ENCODE measurements at places on chromosomes 4 and X. TPM values are rescaled to one million over a fixed set of nuclear protein-coding genes. Genes with fewer than 3 reads are reported as not detected.
A peak's percentile ranks its signal among the peaks of the same experiment; 100 is the strongest.

DNA sequence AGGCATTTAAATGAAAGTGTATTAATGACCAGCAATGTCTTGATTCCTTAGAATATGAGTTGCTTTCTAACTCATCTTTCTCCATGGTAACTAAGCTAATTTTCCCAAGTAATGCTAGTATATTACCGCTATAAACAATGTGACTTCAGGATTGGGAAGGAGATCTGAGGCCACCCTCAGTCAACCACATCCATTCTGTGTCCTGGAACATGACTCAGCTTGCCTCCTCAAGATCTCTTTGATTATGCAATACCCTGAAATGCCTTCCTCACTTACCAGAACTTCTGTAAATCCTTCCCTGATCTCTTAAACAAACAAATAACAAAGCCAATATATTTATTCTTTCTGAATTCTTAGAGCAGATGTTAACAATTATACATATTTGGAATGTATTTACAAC lies 1495.5 kb downstream of the PCDH18 start:
- no peak overlapping the region for H3K4me3 ChIP-seq
- no peaks in the 10 kb centered on the region for H3K36me3 ChIP-seq
- H3K27me3 ChIP-seq: no peaks in the 10 kb centered on the region
- no peak for DNase-seq
- H3K27ac ChIP-seq: no peak overlapping the region
- no peaks in the 10 kb centered on the region for H3K4me1 ChIP-seq

- H3K27ac ChIP-seq: no peak overlapping the region
- DNase-seq: no peak
- no peaks in the 10 kb centered on the region for H3K4me1 ChIP-seq
- H3K36me3 ChIP-seq: no peaks in the 10 kb centered on the region
Measured at GRCh38 chr4:183250831-183251230, 69.2 kb downstream of the CLDN22 start.

The CXorf49 gene
- total RNA-seq: not detected

GRCh38 chrX:119991005-119991787 lies 47.6 kb upstream of the NKAP start:
- peaks cover 9% of the 10 kb centered on the region for H3K4me1 ChIP-seq
- H3K27me3 ChIP-seq: peaks cover 59% of the 10 kb centered on the region
- H3K4me3 ChIP-seq: peak overlapping the region; percentile 63
- DNase-seq: peak; percentile 23

DNA sequence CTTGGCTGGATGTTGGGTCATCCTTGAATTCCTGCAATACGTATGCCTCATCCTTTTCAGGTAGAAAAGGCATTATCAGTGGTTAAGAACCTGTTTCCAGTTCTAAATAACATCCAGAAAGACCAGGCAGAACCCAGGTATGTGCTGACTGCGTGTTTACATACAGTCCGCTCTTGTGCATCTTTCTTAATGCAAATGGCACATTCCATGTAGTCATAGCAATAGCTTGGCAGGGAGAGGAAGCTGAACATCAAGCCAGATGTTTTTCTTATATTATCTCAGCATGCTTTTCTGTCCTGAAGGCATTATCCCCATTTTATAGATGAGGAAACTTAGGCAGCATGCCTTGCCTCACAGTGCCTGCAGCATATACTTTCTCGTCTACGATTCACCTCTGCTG lies 2.1 kb downstream of the DCLK2 start:
- no peak overlapping the region for H3K4me3 ChIP-seq
- no peak overlapping the region for H3K27ac ChIP-seq
- H3K4me1 ChIP-seq: peaks cover 8% of the 10 kb centered on the region
- no peaks in the 10 kb centered on the region for H3K36me3 ChIP-seq
- no peak for DNase-seq

- peaks cover 7% of the 10 kb centered on the region for H3K27me3 ChIP-seq
- no peak for DNase-seq
- no peaks in the 10 kb centered on the region for H3K4me1 ChIP-seq
Measured at GRCh38 chr4:140904904-140905303, 148.7 kb upstream of the TBC1D9 start.

DNA sequence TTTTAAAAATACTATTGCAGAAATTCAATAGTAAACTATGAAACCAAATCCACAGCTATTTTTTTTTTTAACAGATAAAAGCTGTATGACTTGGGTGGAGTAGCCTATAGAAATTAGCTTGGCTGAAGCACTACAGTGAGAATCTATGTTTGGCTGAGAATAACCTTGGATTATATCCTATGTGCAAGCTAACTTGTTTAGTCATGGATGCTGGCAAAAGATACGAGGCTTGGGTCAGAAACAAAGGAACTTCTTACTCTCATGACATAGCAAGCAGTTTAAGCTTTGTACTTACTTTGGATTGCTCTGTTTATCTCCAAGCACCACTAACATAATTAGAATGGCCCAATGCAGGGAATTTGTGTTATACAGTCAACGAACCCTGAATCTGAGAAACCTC lies 119.2 kb upstream of the GRID2 start:
- no peaks in the 10 kb centered on the region for H3K36me3 ChIP-seq
- no peak overlapping the region for H3K4me3 ChIP-seq
- no peak for DNase-seq
- no peaks in the 10 kb centered on the region for H3K27me3 ChIP-seq
- H3K4me1 ChIP-seq: no peaks in the 10 kb centered on the region

DNA sequence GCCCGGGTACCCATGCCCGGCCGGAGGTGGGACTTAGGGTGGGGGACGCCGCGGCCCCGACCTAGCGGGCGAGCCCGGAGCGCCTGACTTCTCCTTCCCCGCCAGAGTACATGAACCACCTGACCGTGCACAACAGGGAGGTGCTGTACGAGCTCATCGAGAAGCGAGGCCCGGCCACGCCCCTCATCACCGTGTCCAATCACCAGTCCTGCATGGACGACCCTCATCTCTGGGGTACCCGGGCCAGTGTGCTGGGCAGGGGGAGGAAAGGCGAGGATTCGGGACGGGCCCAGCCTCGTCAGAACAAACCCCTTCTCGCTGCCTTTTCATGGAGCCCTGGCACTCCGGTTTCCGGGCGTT lies 622 bp downstream of the TAFAZZIN start:
- no peaks in the 10 kb centered on the region for H3K27me3 ChIP-seq
- peaks cover 8% of the 10 kb centered on the region for H3K36me3 ChIP-seq
- DNase-seq: peak; percentile 64
- H3K27ac ChIP-seq: peak overlapping the region; percentile 79
- H3K4me1 ChIP-seq: peaks cover 13% of the 10 kb centered on the region
- H3K4me3 ChIP-seq: peak overlapping the region; percentile 76

DNA sequence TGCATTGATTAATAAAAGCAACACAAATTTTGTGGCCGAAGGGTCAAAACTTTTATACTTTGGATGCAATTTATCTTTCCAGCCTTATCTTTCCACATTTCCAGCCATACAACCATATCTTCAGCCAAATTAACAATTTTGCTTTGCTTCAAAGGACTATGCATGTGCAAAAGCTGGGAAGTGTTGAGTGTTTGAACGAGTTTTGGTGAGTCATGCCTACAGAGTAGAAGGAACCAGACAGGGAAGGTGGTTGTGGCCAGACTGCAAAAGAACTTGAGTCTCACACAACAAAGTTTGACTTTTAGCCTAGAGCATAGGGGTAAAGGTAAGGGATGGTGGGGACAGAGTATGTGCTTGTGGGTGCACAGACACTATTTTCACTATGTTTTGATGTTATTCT lies 53.0 kb upstream of the GABRA2 start:
- no peak for DNase-seq
- H3K4me1 ChIP-seq: no peaks in the 10 kb centered on the region

GRCh38 chr4:3074846-3075651 lies 568 bp downstream of the HTT start:
- peaks cover 1% of the 10 kb centered on the region for H3K36me3 ChIP-seq
- H3K4me1 ChIP-seq: peaks cover 34% of the 10 kb centered on the region
- no peaks in the 10 kb centered on the region for H3K27me3 ChIP-seq

The FGD1 gene
- 0.30 TPM for total RNA-seq

GRCh38 chrX:149757206-149758067 lies 16.4 kb upstream of the HSFX1 start:
- no peaks in the 10 kb centered on the region for H3K4me1 ChIP-seq
- H3K4me3 ChIP-seq: no peak overlapping the region
- no peak overlapping the region for H3K27ac ChIP-seq
- H3K36me3 ChIP-seq: no peaks in the 10 kb centered on the region

- H3K27me3 ChIP-seq: peaks cover 4% of the 10 kb centered on the region
- no peaks in the 10 kb centered on the region for H3K36me3 ChIP-seq
- H3K4me3 ChIP-seq: no peak overlapping the region
- H3K4me1 ChIP-seq: no peaks in the 10 kb centered on the region
- DNase-seq: no peak
- H3K27ac ChIP-seq: no peak overlapping the region
Measured at GRCh38 chr4:35900286-35901243, 343.7 kb downstream of the ARAP2 start.

The NXT2 gene
- 14.9 TPM for total RNA-seq

The MAGEC3 gene
- not detected for total RNA-seq

DNA sequence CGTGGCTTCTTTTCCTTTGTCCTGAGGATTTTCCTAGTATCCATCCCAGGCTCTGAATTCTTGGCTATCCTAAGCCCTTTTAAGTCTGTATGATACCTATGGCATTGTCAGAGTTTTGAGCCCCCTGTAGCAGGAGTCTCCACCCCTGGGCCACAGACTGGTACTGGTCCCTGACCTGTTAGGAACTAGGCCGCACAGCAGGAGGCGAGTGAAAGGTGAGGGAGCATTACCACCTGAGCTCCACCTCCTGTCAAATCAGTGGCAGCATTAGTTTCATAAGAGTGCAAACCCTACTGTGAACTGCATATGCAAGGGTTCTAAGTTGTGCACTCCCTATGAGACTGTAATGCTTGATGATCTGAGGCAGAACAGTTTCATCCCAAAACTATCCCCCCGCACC lies 216.1 kb downstream of the RAPGEF2 start:
- no peak overlapping the region for H3K27ac ChIP-seq
- no peak overlapping the region for H3K4me3 ChIP-seq
- DNase-seq: no peak
- H3K27me3 ChIP-seq: no peaks in the 10 kb centered on the region

DNA sequence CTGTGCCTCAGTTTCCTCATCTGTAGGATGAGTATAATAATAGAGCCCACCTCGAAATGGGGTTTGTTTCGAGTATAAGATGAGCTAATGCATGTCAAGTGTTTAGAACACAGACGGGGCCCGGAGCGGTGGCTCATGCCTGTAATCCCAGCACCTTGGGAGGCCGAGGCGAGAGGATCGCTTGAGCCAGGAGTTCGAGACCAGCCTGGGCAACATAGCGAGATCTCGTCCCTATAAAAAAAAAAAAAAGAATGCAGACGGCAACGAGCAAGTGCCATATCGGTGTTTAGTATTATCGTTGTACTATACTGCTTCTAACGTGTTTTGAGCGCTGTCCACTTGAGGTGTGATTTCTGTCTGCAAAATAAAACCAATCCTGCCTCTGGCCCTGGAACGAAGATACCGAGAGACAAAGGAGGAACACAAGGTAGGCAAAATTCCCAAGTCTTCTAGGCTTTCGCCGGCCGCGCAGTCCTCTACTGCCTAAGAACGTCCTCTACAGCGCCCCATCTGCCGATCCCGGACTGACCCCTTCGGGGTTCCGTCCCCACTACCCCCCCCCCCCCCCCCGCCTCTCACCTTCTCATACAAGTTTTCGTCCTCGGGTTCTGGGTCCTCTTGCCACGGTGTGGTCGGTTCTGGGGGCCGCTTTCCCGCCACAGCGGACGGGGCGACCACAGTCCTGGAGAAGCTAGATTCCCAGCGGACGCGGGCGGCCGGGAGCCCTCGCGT lies 442 bp downstream of the NDUFB11 start:
- H3K36me3 ChIP-seq: peaks cover 24% of the 10 kb centered on the region
- peak overlapping the region; percentile 97 for H3K4me3 ChIP-seq
- H3K4me1 ChIP-seq: peaks cover 31% of the 10 kb centered on the region
- H3K27me3 ChIP-seq: no peaks in the 10 kb centered on the region
- peak overlapping the region; percentile 99 for H3K27ac ChIP-seq
- DNase-seq: peak; percentile 35

The EFHC2 gene
- 0.77 TPM for total RNA-seq

DNA sequence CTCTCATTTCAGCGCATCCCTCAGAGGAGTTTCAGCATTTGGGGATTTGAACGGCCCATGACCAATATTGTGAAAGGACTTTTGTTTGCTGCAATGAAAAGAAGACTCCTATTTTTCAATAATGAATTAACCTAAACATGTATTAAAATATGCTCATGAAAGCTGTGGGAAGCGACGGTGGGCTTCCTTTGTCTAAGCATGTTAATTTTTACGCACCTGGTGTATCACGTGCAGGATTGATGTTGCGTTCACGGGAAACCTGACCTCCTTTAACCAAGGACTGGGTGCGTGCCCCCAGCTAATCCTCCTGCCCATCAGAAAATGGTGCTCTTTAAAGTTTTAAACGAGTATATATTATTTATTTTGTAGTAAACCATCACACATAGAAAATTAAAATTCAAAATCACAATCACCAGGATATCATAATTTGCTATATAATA lies 590 bp upstream of the CCDC110 start:
- no peaks in the 10 kb centered on the region for H3K36me3 ChIP-seq
- no peak for DNase-seq
- peaks cover 10% of the 10 kb centered on the region for H3K27me3 ChIP-seq
- peak overlapping the region; percentile 84 for H3K4me3 ChIP-seq

The NDNF gene
- not detected for total RNA-seq

The NKX6-1 gene
- not detected for total RNA-seq

The SPANXB1 gene
- not detected for total RNA-seq

GRCh38 chr4:145613566-145614232 lies 5.5 kb upstream of the MMAA start:
- no peak overlapping the region for H3K27ac ChIP-seq
- no peak for DNase-seq
- H3K4me1 ChIP-seq: peaks cover 22% of the 10 kb centered on the region
- H3K4me3 ChIP-seq: no peak overlapping the region

The PPEF2 gene
- 0.10 TPM for total RNA-seq

DNA sequence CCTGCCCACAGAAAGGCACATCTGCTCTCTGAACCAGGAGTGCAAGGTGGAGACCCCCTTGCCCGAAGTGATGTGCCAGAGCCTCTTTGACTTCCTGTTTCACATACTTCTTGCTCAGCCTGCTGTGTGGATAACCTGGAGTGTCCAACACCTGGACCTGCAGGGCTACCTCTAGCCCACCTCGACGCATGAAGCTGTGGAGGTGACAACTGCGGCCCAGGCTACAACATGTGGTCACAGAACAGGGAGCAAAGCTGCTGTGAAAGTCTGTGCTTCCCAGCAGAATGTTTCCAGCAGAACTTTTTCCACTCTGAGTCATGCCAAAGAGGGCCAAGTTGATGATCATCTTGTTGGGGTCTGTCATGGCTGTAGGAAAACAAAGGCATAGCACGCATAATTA lies 1.5 kb downstream of the GIMD1 start:
- no peaks in the 10 kb centered on the region for H3K4me1 ChIP-seq
- no peak overlapping the region for H3K27ac ChIP-seq
- H3K27me3 ChIP-seq: peaks cover 13% of the 10 kb centered on the region

DNA sequence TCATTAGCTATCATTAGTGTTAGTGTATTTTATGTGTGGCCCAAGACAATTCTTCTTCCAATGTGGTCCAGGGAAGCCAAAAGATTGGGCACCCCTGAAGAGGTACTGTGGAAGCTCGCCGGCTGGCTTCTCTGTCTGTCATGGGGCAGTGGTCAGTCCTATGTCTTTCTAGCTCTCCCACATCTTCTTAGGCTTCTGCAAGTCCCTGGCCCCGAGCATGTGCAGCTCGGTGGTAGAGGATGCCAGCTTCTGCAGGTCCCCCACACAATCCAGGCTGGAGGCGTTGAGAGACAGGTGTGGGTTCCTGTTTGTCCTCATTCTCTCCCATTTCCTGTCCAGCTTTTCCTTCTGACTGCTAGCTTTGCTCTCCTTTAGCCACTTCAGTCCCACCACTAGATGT lies 134.1 kb upstream of the NALF2 start:
- no peak overlapping the region for H3K4me3 ChIP-seq
- H3K36me3 ChIP-seq: no peaks in the 10 kb centered on the region
- DNase-seq: no peak
- peaks cover 6% of the 10 kb centered on the region for H3K27me3 ChIP-seq
- H3K27ac ChIP-seq: no peak overlapping the region
- no peaks in the 10 kb centered on the region for H3K4me1 ChIP-seq

The HS6ST2 gene
- total RNA-seq: 0.98 TPM

The STK26 gene
- total RNA-seq: 55.6 TPM

The HS3ST1 gene
- total RNA-seq: not detected

Measured in activated naive CD4-positive, alpha-beta T cell treated with anti-CD3 and anti-CD28 coated beads for 36 hours (primary cell).